SHP77 (cell line): ENCODE measurements at places on chromosomes 2 and 18.

DNA sequence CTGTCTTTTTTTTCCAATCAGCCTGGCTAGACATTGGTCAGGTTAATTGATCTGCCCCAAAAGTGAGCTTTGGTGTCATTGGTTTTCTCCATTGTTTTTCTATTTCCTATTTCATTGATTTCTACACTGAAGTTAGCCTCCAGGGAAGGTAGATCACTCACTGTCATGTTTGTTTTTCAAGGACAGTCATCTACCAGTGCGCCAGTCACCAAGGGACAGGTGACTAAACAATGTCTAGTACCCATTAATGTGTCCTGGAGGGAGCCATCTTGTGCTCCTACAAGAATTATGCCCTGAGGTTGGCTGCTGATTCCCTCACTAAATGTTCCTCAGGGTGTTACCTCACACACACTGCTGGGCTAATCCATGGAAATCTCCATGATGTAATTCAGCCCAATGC is 17.6 kb upstream of the USP40 start:
- DNase-seq: peak; percentile 30

GRCh38 chr2:6856548-6856920 is 9.2 kb downstream of the CMPK2 start:
- no peak for DNase-seq

DNA sequence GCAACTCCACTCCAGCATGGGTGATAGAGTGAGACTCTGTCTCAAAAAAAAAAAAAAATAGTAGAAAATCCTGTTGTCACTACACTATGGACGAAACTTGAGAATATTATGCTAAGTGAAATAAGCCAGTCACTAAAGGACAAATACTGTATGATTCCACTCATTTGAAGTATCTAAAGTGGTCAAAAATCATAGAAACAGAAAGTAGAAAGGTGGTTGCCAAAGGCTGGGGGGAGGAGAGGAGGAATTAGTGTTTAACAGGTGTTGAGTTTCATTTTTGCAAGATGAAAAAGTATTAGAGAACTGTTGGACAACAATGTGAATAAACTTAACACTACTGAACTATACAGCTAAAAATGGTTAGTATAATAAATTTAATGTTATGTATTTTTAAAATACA is 18.8 kb upstream of the RMP24 start:
- DNase-seq: no peak

DNA sequence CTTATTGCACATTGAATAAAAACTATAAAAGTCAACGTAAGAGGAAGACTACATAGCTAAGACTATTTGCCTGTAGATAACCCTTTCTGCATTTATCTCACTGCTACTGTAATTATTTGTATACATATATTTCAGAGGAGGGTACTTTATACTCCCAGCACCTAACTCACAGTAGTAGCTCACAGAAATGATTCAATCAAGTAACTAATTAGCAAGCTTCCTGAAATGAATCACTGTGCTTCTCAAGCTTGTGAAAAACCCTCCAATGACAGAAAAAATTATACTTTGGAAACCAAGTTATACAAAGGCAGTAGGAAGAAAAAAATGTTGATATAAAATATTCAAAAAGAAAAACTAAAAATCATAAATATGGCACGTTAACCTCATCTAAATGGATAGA is 124.9 kb downstream of the NBAS start:
- no peak for DNase-seq

DNA sequence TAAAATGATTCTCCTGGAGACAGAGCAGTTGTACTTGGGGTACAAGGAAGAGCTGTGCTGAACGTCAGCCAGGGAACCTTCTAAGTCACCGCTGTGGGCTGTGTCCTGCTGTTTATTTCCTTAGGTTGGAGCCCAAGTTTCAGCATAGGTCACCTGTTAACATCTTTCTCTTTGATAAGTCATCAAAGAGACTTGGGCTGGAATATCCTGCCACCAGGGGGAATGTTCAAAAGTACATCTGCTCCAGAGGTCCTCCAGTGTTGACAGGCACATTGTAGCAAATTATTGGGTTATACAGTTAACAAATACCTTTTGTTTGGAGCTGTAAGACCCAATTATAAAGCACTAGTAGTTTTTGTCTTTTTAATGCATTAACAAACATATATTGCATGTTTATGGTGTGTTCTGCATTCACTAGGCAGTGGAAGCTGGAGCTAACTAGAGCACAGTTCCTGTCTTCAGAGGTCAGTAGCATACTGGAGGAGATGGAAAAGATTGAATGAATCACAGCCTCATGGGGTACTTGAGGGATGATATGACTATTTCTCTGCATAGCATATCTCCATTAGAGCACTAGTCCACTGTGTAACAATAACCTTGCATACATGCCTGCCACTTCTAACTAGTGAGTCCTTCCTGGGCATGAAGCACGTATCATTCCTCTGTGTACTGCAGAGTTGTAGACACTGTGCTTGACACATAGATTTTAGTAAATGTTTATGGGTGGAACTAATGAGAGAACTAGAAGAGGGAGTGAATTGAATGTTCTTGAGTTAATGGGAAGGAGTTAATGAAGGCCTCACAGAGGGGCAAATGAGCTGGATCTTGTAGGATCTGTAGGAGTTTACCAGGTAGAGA is 182.1 kb downstream of the AGAP1 start:
- no peak for DNase-seq

DNA sequence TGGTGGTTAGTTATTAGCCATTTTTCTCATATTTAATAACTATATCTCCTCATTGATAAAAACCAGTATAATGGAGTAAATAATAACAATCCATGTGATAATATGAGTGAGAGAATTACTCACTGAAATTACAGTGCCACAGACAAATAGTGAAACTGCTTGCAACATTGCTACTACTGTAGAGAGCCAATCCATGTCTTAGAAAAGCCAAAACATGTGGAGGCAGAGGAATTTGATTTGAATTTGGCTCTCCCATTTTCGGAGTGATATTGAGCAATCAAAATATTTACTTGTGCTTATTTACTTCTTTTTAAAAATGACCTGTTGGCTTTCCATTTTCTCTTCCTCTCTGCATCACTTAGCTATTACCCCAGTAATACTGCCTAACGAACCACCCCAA is 288.3 kb upstream of the TCF4 start:
- DNase-seq: no peak

- no peak for DNase-seq
These were observed 91.9 kb upstream of the TPO start for GRCh38 chr2:1321321-1321720.

DNA sequence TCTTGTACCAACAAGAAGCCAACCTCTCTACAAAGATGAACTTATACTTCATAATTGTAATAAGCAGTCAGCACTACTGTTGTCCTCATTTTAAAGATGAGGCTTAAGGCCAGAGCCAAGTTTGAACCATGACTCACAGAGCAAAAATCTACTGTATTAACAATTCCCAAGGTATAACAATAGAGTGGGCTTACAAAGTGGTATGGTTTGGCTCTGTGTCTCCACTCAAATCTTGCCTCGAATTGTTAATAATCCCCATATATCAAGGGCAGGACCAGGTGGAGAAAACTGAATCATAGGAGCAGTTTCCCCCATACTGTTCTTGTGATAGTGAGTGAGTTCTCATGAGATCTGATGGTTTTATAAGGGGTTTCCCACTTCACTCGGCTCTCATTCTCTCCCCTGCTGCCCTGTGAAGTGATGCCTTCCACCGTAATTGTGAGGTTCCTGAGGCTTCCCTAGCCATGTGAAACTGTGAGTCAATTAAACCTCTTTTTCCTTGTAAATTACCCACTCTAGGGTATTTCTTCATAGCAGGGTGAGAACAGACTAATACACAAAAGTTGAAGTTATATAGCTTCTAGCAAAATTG is 19.5 kb downstream of the MRPL44 start:
- DNase-seq: no peak

GRCh38 chr2:42198466-42198865 is 29.3 kb downstream of the EML4 start:
- DNase-seq: no peak

GRCh38 chr18:13298262-13298661 is 79.7 kb downstream of the LDLRAD4 start:
- no peak for DNase-seq

GRCh38 chr2:37589298-37589697 is 82.1 kb downstream of the CDC42EP3 start:
- DNase-seq: no peak

DNA sequence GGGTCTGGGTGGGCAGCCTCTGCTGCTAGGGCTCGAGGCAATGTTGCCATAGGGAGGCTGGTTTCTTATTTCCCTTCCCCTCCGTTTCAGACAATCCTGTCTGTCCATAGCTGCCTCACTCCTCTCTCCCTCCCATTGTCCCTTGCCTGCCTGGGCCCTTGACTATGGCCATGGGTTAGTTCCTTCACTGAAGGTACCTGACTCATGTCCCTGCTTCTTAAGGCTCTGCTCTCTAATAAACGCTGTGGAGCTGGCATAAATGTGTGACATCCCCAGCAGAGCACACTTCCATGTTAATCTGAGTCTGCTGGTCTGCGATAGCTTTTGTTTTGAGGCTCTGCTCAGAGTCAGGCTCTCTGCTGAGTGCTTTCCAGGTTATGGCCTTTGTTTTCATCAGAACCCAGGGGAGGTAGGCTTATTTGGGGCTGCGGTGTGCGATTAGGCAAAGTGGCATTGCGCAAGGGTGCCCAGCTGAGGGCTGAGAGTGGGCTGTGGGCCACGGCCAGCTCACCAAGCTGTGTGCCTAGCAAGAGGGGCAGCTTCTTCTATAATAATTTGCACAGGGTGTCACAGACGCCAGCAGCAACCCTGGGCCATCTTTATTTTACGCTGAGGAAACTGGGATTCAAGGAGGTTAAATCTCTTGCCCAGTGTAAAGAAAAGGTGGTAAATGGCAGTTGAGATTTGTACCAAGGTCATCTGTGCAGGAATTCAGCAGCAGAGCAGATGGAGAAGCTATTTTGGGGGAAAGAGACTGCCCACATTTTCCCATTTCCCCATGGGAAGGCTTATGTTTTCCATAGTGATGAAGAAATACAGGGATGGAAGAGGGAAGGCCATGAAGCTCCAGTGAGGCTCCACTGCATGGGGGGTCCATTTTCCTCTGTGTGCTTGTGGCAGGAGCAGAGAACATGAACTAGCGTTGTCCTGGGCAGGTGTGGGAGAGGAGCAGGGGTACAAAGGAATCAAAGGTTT is 25.6 kb downstream of the MRPL33 start:
- no peak for DNase-seq

GRCh38 chr2:162297925-162298552 is 20.4 kb downstream of the IFIH1 start:
- peak; percentile 57 for DNase-seq

- DNase-seq: no peak
These were observed 77.5 kb downstream of the NDUFA10 start for GRCh38 chr2:239947729-239948045.

- peak; percentile 8 for DNase-seq
These were observed 1297.1 kb downstream of the DPP10 start for GRCh38 chr2:115739574-115739973.

DNA sequence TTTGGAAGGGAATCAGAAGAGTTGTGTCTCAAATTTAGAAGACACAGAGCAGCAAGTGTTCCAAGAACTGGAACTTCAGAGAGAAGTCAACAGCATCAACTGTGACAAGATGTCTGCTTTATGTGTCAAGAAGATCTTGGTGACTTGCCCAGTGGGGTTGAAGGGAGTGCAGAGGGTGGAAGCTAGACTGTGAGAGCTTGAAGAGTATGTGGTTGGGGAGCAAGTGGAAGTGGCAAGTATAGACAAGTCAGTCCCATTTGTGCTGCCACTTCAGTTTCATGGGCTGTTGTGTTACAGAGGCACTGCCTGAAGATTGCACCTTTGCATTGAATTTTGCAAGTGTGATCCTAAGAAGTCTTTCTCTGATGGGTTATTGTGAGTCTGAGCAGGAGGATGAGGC is 68.7 kb upstream of the MC2R start:
- DNase-seq: no peak

GRCh38 chr18:11785444-11786055 is 65.7 kb upstream of the CHMP1B start:
- DNase-seq: no peak

- no peak for DNase-seq
These were observed 224.0 kb upstream of the TANK start for GRCh38 chr2:160936044-160936806.

DNA sequence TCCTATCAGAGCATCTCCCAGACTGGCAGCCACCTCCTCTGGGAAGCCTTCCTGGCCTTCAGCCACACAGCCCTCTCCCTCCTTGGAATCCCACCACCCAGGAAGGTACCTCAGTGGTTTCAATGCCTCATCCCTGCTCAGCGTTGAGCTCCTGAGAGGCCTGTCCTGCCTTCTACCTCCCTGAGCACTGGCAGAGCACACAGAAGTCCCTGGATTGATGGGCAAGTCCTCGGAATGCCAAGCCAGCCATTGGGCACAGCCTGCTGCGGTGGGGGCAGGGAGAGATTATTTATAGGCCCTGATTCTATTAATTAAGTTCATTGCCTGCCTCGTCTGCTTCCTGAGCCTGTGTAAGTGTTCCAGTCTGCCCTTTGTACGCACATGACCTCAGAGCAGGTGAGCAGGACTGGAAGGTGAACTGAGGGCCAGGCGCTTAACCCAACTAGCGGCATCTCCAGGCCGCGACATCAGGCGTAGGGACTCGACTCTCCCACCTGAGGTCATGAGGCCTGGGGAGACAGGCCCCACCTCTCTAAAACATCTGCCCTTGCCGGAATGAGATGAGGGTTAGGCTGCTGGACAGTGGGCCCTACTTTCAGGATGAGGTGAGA is 63.4 kb downstream of the SMAD7 start:
- DNase-seq: no peak

DNA sequence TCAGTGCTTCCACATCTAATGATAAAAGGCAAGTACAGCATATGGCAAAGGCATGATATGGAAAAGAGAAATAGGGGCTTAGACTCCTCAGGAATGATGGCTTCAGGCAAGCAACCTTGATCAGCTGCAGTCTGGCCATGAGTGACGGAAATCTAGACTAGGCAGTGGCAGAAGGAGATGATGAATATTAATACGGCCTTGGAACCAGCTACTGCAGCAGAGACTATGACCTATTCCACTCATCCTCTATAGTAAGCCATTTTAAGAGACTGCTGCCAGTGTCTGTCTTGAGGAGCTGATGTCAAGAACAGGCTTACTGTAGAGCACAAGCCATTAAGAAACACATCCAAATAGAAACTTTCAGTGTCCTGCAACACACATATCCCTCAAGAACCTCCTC is 23.7 kb downstream of the ASXL2 start:
- no peak for DNase-seq

- DNase-seq: peak; percentile 68
These were observed 29.8 kb upstream of the TAF1B start for GRCh38 chr2:9813312-9814128.

- DNase-seq: peak; percentile 85
These were observed 92.3 kb upstream of the SMAD2 start for GRCh38 chr18:48022531-48023329.
